HTR-8/SVneo (cell line): ENCODE measurements at places on chromosomes 3 and 15.

DNA sequence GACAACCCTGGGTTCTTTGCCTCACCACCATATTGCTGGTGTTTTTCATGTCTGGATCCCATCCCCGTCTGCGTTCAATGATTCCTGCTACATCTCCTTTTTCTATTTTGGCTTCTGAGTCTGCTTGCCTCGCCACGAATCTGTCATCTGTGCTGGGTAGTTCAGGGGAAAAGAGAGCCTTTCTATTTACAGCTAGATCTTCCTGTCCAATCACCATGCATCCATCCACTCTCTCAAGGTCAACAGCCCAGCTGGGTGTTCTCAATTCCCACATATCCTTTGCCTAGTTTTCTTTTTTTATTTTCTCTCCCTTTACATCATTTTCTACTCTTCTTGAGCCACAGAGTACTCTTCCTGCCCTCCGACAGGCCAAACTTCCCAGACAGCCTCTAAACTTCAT lies 104.8 kb upstream of the RAD18 start:
- DNase-seq: no peak

DNA sequence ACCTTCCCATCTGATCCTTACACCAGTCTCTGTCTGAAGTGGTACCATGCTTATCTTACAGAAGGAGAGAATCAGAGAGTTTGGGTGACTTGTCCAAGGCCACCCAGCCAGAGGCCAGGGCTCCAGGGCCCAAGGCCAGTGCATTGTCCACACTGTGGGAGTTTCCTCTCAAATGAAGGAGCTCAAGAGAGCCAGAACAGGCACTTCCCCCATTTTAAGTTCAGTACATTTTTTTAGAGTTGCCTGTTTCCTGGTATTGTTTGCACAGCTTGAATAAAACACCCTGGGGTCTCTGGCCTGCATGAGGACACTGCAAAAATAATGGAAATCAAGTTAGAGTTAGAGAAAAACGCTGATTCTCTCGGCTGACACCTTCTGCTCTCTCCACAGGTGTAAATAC lies 284.0 kb downstream of the SQOR start:
- DNase-seq: no peak

GRCh38 chr3:134090031-134090430 lies 60.3 kb upstream of the SLCO2A1 start:
- no peak for DNase-seq

- no peak for DNase-seq
Observed at GRCh38 chr3:8857720-8858367, 88.4 kb upstream of the OXTR start.

DNA sequence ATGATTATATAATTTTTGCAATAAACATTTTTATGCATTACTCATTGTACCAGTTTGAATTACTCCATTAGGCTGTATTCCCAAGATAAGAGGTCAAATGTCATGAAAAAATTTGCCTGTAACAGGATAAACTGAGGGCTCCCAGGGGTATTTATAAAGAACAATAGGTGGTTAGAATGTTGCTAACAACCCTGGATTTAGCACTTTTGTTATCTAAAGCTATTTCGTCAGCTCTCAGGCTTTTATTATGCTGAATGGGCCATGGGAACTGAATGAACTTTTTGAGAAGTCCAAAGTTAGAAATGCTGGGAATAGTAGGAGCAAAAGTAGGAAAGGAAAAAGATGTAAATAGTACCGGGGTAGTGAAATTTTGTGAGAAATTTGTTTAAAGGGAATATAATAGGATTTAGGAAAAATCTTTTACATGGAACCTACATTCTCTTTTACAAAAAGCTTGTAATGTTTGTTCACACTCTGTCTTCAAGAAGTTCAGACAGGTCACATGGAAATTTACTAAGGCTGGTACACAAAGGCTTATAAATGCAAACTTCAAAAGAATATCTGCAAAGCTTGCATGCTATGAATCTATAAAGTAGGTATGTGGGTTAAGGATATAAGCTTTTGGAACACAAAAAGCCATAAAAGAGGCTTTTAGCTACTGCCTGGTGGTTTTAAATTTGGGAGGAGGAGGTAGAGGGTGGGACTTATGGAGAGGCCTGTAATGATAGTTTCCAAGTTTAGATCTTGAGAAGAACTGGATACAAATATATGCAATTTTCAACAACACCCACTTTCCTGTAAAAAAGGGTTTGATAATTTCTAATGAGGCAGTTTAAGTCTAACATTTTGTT lies 445.8 kb upstream of the NAALADL2 start:
- DNase-seq: no peak

- no peak for DNase-seq
Observed at GRCh38 chr3:158430968-158431367, 140.0 kb upstream of the MLF1 start.

DNA sequence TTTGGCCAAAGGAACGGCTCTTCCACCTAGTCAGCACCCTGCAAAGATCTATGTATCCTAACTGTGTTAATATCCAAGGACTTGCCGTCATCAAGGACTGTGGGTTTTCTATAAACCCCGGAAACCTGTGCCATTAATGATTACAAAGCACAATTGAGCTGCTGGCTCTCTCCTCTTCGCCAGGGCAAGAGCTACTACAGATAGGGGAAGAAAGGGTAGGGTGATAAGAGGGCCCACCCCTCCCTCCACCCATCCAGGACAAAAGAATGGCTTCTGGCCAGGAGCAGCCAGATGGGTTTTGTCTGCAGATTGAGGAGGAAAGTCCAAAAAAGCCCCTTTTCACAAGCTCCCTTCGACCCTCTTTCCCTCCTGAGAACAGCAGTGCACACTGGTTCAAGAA lies 9.9 kb downstream of the RFT1 start:
- DNase-seq: no peak

GRCh38 chr15:79091204-79091867 lies 756 bp upstream of the RASGRF1 start:
- DNase-seq: no peak

- DNase-seq: no peak
Observed at GRCh38 chr3:33313331-33313730, 36.1 kb downstream of the FBXL2 start.

- no peak for DNase-seq
Observed at GRCh38 chr15:29121907-29122306, 147.7 kb downstream of the NSMCE3 start.

DNA sequence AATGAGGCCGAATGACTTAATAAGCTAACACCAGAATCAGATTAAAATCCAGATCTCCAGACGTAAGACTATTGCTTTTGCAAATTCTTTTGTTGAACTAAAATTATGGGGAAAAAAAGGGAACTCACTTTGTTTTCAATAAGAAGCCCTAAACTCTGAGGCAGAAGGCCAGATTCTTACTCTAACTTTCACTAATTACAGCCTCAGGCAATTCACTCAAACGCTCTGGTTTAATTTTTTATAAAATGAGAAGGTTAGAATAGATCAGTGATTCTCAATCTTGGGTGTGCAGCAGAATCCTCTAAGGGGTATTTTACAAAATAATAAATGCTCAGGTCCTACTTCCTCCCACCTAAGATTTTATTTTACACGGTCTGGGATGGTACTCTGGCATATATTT lies 38.1 kb downstream of the C3orf70 start:
- DNase-seq: no peak

GRCh38 chr3:179421500-179421899 lies 29.8 kb downstream of the GNB4 start:
- DNase-seq: no peak

DNA sequence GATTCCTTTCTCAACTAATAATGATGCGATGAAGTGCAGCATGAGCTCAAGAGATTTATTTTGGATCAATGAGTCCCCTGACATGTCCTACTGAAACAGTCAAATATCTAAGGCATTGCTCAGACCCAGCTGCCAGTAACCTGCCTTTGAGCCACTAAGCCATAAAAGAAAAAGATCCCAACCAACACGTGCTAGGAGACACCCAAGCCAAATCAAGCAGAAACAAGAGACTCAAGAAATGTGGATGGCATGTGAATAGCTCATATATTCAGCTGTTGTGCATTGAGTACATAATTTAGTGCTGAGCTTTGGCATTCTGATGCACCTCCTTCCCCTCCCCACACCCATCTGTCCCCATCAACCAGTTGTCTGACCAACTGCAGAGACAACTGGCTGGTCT lies 29.2 kb downstream of the GJD2 start:
- DNase-seq: no peak

- DNase-seq: peak; percentile 30
Observed at GRCh38 chr3:65793495-65794200, 245.1 kb downstream of the MAGI1 start.

DNA sequence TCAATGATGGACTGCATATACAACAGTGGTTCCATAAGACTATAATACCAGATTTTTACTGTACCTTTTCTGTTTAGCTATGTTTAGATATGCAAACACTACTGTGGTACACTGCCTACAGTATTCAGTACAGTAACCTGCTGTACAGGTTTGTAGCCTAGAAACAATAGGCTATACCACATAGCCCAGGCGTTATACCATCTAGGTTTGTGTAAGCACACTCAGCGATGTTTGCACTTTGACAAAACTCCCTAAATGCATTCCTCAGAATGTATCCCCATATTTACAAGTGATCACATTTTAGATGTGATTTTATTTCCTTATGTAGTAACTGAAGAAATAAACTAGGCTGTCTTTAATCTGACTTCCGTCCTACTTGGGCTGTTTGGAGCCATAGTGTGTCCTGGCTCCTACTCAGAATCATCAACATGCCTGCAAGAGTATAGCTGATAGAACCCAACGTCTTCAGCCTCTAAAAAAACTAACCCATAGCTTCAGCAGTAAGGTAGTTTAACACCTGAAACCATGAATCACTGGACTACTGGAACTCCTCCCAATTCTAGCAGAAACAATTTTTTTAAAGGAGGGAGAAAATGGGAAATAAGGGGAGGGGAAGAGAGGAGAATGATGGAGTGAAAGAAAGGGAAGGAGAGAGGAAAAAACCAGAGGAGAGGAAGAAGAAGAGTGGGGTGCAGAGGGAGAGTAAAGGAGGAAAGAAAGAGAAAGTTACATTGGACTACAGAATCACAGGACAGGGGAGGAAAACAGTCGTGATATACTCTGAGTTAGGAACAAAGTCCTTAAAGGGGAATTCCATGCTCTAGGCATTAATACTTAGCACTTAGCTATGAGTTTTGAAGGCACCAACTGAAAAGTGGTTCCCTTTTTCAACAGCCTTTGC lies 67.7 kb upstream of the PLXND1 start:
- DNase-seq: no peak

DNA sequence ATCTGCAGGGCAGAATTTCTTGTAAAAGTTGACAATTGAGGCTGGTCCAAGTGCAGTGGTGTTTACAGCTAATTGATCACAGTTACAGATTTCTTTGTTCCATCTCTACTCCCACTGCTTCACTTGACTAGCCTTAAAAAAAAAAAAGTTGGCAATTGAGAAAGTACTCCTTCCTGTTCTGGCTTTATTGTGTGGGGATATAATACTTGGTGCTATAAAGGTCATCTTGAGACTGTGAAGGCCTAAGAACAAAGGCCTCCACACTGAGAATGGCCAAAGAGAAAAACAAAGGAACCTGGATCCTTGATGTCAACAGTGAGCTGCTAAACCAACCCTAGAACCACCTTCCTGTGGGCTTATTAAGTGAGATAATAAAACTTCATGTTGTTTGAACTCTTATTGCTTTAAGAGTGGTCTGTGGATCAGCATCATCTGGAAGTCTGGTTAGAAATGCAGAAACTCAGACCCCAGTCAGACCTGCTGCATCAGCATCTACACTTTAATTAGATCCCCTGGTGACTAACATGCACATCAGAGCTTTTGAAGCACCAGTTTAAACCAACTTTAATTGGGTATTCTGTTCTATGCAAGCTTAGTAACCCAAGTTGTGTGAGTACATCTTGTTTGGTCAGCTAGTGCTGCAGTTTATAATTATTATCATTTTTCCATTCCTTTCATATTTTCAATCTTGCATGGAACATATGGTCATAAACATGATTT lies 55.2 kb downstream of the TMOD3 start:
- no peak for DNase-seq

- peak; percentile 39 for DNase-seq
Observed at GRCh38 chr15:57505056-57505715, 86.5 kb upstream of the MYZAP start.

GRCh38 chr3:185737740-185738680 lies 86.8 kb downstream of the IGF2BP2 start:
- DNase-seq: no peak

DNA sequence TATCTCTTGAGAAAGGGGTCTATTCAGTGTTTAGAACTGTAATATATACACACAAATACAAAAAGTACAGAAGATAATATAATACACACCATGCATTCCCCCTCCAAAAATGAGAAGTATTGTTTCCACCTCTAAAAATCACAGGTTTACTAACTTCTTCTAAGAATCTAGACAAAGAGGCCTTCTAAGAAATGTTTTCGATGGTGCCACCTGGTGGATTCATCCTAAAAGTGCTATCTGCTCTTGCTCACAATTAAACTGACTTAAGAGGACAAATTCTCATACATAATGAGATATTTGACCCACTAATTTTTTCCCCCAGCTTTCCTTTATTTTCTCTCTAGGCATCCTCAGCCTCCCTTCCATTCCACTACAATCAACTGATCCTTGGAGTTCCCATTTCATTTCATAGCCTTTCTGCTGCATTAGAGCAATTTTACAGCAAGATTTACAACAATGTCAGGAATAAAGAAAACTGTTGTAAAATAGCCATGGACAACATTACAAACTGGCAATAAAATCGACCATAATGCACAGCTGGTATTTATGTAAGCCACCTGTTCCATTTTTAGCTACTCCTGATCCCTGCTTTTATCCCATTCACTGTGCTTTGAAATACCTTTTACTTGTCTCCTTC lies 124.6 kb downstream of the ARRDC4 start:
- DNase-seq: peak; percentile 45

DNA sequence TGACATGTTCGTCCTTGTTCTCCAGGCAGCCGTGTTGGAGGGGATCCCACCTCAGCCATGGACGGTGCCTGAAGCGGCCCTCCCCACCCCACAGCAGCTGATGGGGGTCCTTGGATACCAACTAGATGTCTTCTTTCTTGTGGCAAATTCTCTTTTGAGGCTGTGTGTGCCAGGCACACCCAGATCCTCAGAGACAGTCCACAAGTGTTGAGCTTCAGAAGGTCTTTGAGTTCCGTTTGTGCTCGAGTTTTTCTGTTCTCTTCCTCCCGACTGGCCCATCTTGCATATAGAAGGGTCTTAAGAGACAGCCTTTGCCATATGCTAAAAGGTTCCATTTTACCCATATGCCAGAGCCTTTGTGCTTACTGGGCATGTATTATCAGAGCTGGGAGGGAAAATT lies 227.4 kb downstream of the THSD4 start:
- DNase-seq: no peak

- no peak for DNase-seq
Observed at GRCh38 chr3:191985691-191986090, 524.7 kb downstream of the PYDC2 start.

DNA sequence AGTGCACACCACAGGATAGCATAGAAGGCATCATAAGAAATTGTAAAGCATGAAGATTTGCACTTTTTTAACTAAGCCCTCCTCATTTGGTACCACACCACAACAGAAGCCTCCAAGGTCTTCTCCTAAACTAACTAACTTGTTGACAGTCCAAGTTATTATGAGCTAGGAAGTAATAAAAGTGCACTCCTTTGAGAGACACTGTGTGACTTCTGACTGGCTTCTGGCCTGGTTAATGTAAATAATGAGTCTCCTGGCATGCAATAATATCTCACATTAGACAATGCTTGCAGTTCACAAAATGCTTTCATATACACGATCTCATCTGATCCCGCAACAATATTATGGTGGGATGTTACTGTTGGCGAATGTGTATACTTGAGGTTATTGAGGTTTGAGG lies 103.9 kb upstream of the SLC24A5 start:
- no peak for DNase-seq

- no peak for DNase-seq
Observed at GRCh38 chr3:152742368-152743347, 92.3 kb upstream of the P2RY1 start.
